Gastroesophageal sphincter (tissue), 4 donors: ENCODE measurements at places on chromosomes 16 and 17. TPM values are rescaled to one million over a fixed set of nuclear protein-coding genes. Genes with fewer than 3 reads are reported as not detected.

Gene TBC1D28
- total RNA-seq, result not detected

DNA sequence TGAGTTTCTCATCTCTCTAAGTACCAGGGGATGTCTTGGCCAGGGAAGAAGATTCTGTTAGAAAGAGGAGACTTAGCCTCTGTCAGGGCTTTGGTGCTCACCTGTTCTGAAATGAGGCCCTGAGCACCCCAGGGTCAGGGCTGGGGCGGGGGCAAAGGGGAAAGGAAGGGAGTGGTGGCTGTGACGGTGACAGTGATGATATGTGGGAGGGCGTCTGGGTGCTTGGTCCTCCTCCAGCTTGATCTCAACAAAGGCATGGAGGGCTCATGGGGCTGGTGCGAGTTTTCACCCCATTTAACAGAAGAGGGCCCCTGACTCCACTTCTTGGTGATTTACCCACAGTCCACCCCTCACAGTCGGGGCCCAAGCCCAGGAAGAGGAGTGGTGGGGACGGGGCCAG, 15.1 kb downstream of the SOX8 start:
- ATAC-seq, result no peak

DNA sequence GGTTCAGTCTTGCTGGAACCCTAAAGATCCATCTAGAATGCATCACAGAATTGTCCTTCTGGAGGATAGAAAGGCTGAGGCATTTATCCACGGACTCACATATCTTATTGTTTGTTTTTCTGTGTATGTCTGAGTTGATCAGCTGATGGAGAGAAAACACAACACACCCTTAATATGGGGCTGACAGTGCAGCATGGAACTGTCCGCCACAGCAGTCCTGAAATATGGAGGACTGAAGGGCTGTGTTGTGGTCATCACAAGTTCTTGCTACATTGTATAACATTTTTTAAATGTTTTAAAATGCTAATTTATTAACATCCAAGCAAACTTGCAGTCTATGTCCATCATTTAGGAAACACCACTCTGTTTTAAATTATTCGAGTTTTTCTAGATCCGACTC, 448.9 kb upstream of the ERCC4 start:
- ATAC-seq, result no peak

DNA sequence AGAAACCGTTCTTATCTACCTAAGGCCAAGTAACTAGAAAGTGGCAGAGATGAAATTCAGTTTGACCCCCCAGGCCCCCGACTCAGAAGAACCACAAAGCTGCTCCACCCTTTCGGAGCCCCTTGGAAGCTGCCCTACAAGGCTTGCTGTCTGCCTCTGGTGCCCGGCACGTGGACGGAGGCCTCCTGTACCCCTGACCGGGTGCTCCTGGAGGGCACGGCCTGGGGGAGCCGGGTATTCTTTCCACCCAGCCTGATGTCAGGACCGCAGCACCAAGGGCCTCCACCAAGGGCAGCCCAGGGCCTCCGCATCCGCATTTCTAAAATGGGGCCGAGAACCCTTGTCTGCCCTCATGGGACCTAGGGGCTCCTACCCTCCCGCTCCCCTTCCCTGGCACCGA, 15.5 kb upstream of the CRK start:
- no peak for ATAC-seq

DNA sequence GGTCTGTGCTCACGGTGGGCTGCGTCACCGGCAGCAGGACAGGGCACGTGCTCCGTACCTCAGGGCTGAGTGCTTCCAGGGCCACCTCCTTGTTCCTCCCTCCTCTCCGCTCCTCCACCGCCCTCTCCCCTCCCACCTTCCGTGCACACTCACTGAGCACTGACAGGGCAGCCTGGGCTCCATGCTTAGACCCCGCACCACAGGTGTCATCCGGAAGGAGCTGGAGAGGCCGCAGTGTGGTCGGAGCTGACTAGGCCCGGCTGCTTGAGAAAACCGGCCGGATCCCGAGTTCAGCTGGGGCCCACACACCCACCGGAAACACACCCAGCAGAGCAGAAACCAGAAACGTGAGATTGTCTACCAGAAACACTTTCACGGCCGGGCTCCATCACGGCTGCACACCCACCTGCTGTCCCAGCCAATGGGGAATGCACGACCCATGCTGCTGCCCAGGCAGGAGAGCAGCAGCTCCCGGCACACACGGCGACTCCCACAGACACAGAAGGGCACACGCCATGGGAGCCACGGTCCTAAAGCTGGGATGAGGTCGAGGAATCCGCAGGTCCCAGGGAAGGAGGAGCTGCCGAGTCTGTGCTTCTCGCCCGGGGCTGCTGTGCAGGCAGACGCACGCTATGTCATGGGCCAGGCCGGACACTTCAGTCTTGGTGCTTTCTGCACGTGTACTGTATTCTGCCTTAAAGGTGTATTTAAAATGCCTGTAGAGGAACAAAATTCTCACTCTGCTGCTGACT, 55.0 kb upstream of the ZNF469 start:
- ATAC-seq, result no peak

- no peak for ATAC-seq
Observed at GRCh38 chr16:84862804-84863480, 43.2 kb downstream of the CRISPLD2 start.

DNA sequence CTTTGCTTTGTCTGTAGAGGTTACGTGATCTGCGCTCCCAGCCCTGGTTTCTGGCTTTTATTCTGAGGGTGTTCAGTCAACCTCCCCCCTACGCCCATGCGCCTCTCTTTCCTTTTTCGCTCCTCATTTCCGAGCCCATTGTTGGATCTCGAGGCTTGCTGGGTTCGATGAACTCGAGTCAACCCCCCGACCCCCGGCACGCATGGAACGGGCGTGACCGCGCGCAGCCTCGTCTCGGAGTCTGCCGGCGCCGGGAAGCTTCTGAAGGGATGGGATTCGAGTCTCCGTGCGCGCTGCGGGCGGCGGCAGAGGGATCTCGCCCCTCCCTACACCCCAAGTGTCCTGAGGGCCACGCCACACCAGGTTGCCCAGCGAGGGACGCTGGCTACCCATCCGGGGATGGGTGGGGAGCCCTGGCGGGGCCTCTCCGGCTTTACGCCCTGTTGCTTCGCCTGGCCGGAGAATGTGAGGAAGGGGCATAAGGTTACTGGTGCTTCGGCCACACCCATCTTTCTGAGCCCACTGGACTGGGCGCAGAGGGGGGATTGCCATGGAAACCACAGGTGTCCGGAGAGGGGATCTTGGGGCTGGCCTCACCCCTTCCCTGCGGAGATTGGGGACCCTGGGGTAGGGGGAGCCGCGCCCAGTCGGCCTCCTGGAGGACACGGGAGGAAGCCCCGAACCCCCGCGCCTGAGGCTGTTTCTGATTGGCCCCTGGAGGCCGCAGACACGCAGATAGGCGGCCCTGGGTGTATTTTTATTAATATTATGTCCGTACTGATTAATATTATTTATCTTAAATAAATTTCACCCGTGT, 1.8 kb downstream of the MAPT start:
- no peak for ATAC-seq
